ENCODE measurements at places on chromosomes 1 and 21.

DNA sequence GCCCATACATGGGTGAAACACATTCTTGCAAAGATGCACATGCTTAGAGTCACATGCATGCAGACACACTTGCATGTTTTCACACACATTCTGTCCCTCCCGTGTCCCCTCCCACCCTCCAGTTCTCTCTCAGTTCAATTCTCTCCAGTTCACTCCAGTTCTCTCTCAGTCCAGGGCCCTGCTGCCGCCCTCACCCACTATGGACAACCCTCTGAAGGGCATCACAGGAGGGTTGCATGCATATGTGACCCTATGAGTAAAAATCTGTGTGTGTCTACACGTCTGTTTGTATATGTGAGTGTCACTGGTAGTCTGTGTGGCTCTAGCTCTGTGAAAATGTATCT lies 21.8 kb upstream of the ADGRB2 start:
- DNase-seq = no peak

- no peak for DNase-seq
Measured at GRCh38 chr1:230858236-230858820, 10.0 kb downstream of the C1orf198 start.

DNA sequence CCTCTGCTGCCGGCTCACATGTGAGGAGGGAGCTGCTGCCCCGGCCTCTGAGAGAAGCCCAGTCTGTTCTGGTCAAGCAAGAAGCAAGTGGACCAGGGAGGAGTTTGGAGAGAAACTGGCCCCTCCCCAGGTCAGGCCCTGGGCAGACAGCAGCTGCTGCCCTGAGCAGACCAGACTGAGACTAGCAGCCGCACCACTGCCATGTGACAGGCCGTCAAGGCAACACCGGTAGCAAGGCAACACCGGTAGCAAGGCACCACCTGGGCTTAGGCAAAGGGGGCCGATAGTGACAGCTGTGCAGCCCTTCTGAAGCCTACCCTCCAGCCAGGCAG lies 50.3 kb downstream of the ARHGEF16 start:
- DNase-seq = no peak

DNA sequence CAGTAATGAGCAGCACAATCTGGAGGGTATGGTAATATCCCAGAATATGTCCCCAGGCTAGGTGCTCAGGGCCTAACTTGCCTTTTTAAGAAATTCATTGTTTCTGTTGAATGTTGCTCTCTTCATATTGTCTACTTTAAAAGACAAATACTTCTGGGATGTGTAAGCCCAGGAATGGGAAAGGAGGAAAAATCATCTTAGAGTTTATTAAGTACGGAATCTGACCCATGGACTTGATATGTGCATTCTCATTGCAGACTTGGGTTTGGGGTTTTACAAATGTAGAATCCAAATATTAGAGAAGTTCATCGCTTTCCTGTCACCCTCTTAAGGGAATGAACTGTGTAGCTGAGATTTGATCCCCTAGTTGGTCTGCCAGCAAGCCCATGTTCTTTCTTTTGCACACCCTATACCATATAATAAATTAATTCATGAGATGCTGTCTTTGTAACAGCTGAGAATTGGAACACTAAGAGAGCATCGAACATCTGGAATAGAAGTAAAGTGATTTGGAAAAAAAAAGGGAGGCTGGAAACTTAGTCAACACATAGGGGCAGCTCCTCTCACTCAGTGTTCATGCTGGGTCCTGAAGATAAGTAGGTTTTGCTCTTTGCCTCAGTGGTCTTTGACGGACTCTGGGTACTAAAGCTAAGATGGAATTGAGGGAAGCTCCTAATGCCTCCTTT lies 235.8 kb upstream of the C1orf105 start:
- no peak for DNase-seq

GRCh38 chr1:57122031-57122430 lies 156.2 kb upstream of the C8B start:
- DNase-seq = no peak

DNA sequence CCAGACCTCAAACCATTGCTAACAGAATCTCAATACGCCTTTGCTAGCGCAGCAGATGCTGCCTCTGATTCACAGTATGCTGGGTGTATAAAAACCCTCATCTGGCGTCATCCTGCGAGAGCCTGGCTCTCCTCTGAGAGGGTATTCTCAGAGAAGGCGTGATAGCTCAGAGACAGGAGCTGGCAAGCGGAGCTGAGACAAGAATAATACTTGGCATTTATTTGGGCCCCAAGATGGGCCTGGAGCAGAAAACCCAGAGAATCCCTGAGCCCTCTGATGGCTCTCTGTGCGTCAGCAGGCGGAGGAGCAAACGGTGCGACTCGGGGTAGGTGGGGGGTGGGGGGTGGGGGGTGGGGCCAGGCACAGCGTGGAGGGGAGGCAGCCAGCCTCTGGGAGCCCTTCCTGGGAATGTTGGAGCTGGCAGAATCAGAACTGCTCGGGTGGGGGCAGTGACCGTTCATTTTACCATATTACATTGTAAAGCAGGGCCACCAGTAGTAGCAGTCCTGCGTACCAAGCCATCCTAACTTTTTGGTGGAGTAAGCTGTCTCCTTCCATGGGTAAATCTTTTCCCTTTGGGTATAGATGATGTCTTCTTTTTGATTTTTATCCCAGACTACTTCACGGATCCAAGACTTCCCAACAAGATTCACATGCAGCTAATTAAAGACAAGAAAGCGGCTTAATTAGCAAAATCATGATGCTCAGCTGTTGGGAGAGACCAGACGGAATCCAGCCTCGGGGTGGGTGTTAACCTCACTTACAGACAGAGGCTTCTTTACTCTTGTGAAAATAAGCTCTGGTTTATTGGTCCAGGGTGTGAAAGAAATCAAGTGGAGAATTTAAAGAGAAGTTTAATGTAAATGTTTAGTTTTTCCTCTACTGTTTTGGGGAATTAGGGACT lies 7.1 kb downstream of the RIIAD1 start:
- no peak for DNase-seq

DNA sequence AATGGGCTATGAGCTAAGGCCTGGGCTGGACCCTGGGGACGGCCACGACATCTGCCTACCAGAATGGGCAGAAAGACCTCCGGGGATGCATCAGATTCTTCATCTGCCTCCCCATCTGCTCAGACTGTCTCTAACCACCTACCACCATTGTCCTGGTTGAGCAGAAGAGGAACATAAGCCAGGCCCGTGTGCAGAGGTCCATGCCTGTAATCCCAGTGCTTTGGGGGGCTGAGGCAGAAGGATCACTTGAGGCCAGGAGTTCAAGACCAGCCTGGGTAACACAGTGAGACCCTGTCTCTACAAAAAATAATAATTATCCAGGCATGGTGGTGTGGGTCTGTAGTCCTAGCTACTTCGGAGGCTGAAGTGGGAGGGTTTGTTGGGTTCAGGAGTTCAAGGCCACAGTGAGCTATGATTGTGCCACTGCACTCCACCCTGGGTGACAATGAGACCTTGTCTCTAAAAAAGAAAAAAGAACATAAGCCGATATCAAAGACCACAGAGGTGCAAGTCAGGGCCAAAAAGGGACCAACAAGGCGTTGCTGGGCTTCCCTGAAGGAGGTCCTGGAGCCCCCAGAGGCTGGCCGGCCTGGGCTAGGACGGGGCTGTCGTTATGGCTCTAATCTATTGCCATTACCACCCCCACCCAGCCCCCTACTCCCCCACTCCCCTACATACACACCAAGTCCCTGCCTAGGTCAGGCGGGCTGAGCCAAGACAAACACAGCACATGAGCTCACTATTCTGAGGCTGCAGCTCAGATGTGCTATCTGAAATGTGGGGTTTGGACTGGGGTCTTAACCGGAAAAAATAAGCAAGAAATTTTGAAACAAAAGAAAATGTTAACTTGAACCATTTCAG lies 239.2 kb upstream of the RAB4A start:
- no peak for DNase-seq

- DNase-seq = no peak
Measured at GRCh38 chr1:153481124-153481523, 20.7 kb upstream of the S100A7 start.

GRCh38 chr1:235206533-235207208 lies 45.6 kb upstream of the RBM34 start:
- no peak for DNase-seq

DNA sequence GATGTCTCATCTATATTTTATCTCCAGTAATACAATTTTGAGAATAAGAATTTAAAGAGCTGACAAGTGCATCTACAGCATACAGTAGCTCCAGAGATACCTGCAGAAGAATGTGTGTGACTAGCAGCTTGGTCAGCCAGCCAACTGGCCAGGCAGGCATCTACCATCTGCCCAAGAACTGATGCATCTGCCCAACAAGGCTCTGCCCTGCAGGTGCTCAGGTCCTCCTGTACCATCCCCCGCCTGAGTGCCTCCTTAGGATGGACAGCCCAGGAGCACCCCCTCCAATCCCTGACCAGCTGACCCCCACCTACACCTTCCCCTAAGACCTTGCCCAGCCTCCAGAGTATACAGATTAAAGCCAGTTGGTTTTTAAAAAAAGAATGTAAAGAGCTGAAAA lies 30.3 kb downstream of the TMEM69 start:
- DNase-seq = no peak

- no peak for DNase-seq
Measured at GRCh38 chr1:209855623-209856022, 27.9 kb downstream of the UTP25 start.

DNA sequence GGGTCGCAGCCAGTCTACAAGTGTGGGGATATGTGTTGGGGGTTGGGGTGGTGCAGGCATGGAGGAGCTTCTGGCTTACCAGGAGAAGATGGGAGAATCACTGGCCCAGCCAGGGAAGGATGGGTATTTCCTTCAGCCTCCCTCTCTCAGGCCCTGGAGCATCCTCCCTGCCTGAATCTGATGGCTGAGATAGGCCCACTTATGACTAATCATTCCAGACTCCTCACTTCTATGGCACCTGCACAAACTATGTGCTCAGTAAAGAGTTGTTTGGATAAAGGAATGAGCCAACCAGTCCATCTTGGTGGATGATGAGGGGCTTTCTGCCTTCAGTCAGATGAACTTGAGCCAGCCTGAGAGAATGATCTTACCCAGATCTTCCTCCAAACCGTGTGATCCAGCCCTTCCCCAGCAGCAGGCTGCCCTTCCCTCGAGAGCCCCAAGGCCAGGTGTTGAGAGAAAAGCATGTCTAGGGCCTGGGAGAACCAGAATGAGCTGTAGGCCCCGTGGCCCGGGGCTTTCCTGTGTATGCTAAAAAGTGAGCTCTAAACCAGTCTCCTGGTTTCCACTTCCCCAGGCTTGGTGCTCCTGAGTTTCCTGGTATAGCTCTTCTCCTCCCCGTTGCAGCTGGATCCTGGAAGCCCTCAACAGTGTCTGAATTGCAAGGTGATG lies 1.3 kb downstream of the GPA33 start:
- no peak for DNase-seq

GRCh38 chr1:41383094-41383852 lies 22.0 kb downstream of the FOXO6 start:
- peak; percentile 29 for DNase-seq

DNA sequence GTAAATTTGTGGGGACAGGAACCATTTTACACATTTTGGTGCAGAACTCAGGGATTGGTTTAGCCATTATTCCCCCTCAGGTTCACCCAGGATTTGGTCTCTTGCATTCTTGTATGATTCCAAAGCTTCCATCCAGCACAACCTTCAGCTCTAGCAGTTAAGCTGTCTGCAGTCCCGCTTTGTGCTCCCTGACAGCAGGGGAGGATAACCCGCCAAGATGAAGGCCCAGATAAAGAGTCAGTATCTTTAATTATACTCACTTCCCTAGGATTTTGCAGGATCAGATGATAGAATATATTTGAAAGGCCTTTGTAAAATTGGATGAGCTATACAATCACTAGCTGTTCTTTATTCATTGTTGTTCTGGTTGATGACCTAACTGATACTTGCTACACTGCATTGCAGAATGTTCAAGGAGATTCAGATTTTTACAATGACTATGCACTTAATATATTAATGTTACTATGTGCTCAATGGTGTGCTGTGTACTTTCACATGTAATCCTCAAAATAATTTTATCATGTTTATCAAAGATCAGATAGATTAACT lies 49.8 kb downstream of the SLC16A1 start:
- DNase-seq = peak; percentile 40

- peak; percentile 22 for DNase-seq
Measured at GRCh38 chr21:38179511-38179910, 77.3 kb upstream of the KCNJ15 start.

- peak; percentile 73 for DNase-seq
Measured at GRCh38 chr1:87329526-87330056, 911 bp downstream of the LMO4 start.

GRCh38 chr1:11463177-11463576 lies 15.8 kb upstream of the DISP3 start:
- no peak for DNase-seq

GRCh38 chr1:66933887-66934700 lies 9.3 kb downstream of the MIER1 start:
- peak; percentile 21 for DNase-seq

GRCh38 chr1:84946631-84947030 lies 50.3 kb downstream of the MCOLN2 start:
- DNase-seq = no peak

DNA sequence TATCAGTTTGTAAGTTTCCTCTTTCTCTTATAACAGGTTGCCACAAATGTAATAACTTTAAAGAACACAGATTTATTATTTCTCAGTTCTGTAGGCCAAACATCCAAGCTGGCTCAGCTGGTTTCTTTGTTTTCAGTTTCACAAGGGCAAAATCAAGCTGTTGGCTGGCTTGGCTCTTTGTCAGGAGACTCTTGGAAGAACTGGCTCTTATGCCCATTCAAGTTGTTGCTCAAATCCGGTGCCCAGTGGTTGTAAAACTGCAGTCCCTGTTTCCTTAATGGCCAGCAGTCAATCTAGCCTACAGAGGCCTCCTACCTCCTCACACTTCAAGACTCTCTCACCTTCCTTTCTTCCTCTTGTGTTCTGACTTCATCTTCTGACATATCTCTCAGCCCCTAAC lies 1171.0 kb downstream of the MRPL39 start:
- no peak for DNase-seq

DNA sequence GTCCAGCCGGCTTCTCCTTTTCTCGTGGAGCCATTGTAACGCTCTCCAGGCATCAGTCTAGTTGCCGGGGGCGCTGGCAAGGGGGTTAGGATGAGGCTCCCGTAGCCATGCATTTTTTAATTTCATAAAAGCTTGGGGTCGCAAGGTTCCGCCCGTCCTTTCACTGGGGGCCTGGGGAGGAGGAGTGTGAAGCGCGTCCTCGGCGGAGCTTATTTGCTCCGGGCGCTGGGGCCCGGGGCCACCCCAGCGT lies 1.6 kb downstream of the ADGRL2 start:
- no peak for DNase-seq

GRCh38 chr1:229563241-229563640 lies 4.7 kb upstream of the ABCB10 start:
- no peak for DNase-seq

GRCh38 chr1:83959824-83960498 lies 39.0 kb downstream of the TTLL7 start:
- no peak for DNase-seq

- no peak for DNase-seq
Measured at GRCh38 chr21:15053500-15053899, 11.3 kb downstream of the NRIP1 start.
